ENCODE measurements at places on chromosomes 6 and 20.

GRCh38 chr20:5481872-5482271 lies 165.1 kb upstream of the PROKR2 start:
- DNase-seq = no peak

DNA sequence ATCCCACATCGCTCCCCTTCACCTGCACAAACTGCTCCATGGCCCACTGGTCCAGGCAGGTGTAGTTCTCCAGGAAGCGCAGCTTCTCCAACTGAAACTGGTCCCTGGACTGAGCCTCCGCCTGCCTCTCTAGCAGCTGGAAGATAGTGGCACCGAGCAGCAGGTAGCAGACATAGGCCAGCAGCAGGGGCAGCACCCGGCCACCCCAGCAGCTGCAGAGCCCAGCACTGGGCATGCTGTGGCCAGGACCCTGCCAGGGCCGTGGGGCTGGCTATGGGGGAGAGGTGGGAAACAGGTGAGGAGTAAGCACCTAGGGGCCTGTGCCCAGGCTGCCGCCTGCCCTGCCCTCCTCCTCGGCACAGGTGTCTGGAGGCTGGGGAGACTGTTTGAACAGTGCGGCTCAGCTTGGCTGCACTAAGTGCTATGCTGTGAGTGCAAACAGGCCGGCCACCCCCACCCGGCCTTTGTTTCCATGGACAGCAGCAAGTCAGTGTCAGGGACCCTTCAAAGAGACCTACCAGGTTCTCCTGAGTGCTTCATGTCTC lies at the start of gene KCNK16:
Gene KCNK16, minus strand, starts transcription at position 397 of the 545 bp plus-strand sequence. Its CDS starts 162 bp downstream, at position 235.
- DNase-seq = no peak

GRCh38 chr6:111731456-111732195 lies 125.9 kb upstream of the TRAF3IP2 start:
- no peak for DNase-seq

GRCh38 chr6:51302431-51302830 lies 483.8 kb downstream of the TFAP2B start:
- DNase-seq = no peak

DNA sequence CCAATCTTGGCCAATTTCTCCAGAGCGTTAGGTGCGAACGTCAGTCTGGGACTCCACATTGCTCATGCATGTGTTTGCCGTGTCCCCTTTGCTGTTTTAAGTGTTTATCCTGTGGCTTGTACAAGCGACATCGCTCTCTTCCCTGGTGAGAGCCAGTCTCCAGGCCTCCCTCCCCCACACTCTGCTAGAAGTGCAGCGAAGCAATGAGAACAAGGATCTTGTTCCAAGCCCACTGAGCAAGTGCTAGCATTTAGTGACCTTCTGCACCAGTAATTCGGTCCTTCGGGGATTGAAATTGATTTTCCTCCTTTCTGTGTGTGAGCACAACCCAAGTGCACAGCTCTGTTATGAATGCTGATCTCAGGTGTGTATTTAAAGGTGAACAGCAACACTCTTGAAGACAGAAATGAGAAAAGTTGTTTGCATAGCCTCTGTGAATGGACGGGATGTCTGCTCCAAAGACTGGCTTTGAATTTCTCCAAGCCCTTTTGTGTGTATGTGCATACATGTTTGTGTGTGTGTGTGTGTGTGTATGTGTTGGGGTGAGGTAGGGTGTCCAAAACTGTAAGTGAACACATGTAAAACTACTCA lies 29.0 kb downstream of the CD83 start:
- DNase-seq = no peak
